ENCODE measurements at places on chromosomes 7 and 10.
A peak's percentile ranks its signal among the peaks of the same experiment; 100 is the strongest.

- no peak for DNase-seq
Measured at GRCh38 chr7:126702242-126703016, 550.3 kb downstream of the GRM8 start.

GRCh38 chr7:46107610-46108217, 186.6 kb upstream of the IGFBP3 start:
- DNase-seq = no peak

DNA sequence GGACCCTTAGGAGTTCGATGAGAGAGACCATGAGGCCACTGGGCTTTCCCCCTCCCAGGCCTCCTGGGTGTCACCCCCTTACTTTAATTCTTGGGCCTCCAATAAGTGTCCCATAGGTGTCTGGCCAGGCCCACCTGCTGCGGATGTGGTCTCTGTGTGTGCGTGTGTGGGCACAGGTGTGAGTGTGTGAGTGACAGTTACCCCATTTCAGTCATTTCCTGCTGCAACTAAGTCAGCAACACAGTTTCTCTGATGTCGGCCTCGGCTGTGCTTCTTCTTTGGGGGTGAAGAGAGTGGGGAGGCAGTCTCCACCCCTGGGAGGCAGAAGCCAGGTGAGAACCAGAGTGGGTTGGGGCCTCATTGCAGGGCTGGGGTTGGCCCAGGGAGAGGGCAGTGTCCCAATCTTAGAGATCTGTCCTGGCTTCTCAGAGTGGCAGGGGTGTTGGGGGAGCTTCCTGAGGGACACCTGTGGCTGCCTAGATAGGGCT, 1.5 kb downstream of the PVRIG start:
- no peak for DNase-seq

- no peak for DNase-seq
Measured at GRCh38 chr7:29289156-29290021, 94.8 kb downstream of the CHN2 start.

- DNase-seq = peak; percentile 47
Measured at GRCh38 chr10:22305721-22306120, 10.5 kb upstream of the COMMD3 start.

DNA sequence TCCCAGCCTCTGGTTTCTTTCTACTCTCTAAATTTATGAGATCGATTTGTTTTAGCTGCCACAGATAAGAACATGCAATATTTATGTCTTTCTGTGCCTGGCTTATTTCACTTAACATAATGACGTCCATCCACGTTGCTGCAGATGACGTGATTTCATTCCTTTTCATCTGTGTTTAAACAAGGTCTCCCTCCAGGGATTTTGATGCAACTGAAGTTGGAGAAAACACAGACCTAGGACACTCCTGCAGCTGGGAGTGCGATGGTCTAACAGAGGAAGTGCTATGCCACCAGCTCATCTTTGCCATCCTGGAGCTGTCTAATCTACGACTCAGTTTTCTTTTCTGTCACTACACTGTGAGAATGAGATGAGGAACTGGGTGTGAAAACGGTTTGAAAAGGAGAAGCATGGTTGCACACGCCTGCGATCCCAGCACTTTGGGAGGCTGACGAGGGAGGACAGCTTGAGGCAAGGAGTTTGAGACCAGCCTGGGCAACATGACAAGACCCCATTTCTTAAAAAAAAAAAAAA, 1.5 kb upstream of the KCTD7 start:
- DNase-seq = no peak

- peak; percentile 7 for DNase-seq
Measured at GRCh38 chr7:151993977-151994676, 31.3 kb upstream of the GALNT11 start.

DNA sequence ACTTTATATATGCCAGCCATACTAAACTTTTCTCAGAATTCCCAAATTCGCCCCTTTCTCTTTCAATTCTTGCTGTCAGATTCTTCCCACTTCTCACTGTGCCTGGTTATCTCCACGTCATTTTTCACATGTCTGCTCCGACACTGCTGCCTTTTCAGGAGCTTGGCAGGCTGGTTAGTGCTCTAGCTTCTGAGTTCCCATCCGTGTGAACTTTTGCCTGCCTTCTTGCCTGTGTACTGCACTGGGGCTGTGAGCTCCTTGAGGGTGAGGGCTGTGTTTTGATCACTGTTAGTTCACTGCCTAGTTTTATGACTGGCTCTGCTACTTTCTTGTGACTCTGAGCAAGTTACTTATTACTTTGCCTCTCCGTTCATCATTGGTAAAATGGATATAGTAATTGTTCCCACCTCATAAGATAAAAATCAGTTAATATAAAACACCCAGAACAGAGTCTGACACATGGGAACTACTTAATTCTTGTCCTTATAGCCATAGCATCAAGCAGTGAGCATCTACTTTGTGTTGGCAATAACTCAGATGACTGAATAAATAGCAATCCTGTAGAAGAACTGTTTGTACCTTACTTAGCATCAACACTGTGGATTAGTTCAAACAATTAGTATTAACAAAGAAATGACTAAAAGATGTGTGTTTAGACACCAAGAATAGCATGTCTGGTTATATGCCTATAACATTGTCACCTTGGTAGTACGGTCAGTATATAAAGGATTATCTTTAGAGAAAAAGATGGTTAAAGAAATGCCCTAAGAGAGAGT, 5.5 kb downstream of the GSTO1 start:
- DNase-seq = no peak

- DNase-seq = no peak
Measured at GRCh38 chr7:159215076-159215475, 70.4 kb upstream of the VIPR2 start.

DNA sequence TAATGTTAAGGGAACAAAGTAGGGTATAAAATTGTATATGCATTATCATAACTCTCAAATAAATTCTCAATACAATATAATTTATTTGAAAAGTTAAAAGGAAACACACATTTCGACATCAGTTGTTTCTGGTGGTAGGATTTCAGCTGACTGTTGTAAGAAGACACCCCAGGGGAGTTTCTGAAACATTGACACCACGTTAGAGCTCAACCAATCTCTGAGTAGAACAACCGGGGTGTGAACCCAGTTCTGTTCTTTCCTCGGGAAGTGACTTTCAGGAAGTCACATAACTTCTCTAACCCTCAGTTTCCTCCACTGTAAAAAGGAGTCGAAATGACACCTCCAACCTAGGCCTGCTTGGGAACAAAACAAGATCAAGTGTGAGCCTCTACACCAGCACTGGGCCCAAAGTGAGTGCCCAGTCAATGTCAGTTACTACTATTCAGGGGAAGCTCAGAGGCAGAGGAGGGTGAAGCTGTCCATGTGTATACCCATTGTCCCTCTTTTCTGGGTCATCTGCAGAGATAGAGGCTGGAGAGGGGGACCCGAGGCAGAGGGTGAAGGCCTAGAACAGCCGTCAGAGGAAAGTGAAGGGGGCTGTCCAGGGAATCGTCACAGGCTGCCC, 67.1 kb downstream of the AOAH start:
- DNase-seq = no peak

GRCh38 chr7:41695661-41696322, 7.1 kb downstream of the INHBA start:
- DNase-seq = no peak

DNA sequence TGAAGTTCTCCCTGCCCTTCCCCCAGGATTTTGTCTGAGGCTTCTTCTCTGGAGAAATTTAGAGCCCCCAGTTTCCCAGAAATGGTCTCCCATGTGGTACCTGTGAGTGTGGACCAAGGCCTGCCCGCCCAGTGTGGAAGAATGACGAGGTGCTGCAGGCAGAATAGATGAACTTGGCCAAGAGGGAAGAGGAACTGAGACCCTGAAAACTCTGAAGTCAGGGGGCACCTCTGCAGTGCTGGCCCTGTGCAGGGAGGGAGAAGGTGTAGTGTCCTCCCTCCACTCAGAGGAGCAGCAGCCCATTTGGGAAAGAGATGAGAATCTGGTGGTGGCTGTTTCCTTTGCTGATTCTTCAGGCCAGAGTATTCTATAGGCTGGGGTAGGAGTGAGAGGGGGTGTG, 115.2 kb upstream of the PCGF5 start:
- DNase-seq = no peak

DNA sequence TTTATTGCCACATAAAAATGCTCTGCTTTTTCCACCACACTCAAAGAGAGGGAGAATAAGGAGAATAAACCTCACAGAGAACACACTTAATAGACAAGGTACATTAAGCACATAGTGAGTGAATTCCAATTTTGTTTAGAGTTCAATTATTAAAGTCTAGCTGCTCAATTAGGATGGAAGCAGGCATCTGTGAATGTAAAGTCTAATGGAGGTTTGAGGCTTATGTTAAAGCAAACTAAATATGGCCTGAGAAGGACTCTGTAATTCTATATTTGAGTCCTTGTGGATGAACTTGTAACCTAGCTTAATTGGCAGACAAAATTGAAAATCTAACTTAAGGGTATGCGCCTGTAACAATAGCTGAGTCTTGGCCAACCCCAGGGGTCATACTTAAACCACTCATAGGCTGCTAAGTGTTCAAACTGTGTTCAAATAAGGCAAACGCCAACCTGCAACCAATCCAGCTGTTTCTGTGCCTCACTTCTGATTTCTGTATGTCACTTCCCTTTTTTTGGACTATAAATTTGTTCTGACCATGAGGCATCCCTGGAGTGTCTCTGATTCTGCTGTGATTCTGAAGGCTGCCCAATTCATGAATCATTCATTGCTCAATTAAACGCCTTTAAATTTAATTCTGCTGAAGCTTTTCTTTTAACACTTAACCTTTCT, 31.3 kb upstream of the NME8 start:
- no peak for DNase-seq

DNA sequence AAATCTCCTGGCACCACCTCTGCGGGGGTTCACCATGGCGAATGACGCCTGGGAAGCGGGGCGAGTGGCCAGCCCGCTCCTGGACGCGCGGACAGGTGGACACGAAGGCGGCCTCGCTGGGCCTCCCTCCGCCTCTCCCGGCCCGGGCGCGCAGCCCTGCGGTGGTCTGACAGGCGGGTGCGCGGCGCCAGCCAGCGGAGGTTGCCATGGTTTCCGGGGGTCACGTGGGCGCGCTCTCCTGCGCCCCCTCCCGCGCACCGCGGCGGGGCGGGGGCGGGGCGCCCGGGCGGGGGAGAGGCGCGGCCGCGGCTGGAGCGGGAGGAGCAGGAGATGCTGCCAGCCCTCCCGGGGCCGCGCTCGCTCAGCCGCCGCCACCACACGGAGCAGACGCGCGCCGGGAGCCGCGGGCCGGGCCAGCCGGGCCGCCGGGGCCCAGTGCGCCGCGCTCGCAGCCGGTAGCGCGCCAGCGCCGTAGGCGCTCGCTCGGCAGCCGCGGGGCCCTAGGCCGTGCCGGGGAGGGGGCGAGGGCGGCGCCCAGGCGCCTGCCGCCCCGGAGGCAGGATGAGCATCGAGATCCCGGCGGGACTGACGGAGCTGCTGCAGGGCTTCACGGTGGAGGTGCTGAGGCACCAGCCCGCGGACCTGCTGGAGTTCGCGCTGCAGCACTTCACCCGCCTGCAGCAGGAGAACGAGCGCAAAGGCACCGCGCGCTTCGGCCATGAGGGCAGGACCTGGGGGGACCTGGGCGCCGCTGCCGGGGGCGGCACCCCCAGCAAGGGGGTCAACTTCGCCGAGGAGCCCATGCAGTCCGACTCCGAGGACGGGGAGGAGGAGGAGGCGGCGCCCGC, at the start of gene PRKAR2B:
Gene PRKAR2B, plus strand, starts transcription at position 359 of the 848 bp plus-strand sequence. Its CDS starts 203 bp downstream, at position 562.
- DNase-seq = peak; percentile 25

DNA sequence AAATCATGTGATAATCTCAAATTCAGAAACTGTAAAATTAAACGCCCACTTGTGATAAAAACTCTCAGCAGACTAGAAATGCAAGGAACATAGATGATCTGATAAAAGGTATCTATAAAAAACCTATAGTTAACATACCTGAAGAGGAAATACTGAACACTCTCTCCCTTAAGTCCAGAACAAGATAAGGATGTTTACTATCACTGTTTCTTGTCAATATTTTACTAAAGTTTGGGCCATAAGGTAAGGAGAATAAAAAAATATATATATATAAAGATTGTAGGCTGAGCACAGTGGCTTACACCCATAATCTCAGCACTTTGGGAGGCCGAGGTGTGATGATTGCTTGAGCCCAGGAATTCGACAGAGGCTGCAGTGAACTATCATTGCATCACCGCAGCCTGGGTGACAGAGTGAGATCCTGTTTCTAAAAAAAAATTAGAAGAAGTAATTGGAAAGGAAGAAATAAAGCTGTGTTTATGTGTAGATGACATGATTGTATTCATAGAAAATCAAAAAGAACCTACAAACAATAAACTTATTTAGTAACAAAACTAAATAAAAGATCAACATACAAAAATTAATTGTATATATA, 28.4 kb downstream of the MPLKIP start:
- no peak for DNase-seq

DNA sequence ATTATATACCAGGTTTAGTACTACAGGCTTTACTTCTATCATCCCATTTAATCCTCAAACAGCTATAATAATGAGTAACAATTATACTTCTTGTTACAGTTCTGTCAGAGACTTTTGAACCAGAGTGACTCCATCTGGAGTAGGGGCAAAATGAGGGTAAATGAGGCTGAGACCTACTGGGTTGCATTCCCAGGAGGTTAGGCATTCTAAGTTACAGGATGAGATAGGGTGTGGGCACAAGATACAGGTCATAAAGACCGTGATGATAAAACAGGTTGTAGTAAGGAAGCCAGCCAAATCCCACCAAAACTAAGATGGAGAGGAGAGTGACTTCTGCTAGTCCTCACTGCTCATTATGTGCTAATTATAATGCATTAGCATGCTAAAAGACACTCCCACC, 3.9 kb downstream of the YME1L1 start:
- no peak for DNase-seq

- peak; percentile 89 for DNase-seq
Measured at GRCh38 chr7:152436111-152436930, 518 bp upstream of the KMT2C start.

DNA sequence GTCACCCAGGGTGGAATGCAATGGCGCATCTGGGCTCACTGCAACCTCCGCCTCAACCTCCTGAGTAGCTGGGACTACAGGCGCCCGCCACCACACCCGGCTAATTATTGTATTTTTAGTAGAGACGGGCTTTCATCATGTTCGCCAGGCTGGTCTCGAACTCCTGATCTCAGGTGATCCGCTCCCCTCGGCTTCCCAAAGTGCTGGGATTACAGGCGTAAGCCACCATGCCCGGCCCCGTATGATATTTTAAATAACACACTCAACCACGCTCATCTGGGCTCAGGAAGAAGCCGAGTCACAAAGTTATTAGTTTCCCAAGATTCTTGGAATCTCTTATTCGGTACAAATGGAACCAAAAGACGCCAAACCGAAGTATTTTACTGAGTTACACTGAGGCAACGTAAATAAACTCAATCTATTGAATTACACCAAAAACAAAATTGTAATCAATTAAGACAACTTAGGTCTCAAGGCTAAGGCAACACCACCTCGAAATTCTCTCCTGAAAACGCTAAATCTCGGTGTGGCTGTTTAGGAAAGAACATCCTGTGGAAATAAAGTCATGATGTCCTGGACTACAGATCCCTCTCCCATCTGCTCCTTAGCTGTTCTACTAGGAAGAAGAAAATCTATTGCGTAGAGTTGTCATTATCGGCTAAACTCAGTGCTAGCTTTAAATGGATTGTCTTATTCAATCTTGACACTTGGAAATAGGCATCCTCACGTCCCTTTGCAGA, 910 bp downstream of the ARHGAP19 start:
- no peak for DNase-seq

DNA sequence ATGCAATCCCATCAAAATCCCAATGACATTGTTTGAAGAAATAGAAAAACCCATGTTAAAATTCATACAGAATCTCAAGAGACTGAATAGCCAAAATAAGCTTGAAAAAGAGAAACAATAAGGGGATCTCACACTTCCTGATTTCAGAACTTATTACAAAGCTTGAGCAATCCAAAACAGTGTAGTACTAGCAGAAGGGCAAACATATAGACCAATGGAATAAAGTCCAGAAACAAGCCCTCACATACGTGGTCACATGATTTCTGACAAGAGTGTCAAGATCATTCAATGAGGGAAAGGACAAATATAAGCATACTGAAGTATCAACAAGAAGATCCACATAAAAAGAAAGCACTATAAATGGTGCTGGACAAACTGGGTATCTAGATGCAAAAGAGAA, 31.9 kb downstream of the MICU1 start:
- no peak for DNase-seq

All from PC-3 (cell line).